Activated CD4-positive, alpha-beta T cell treated with anti-CD3 and anti-CD28 coated beads, Interleukin-2, amount 10 ng/mL, durations not matched to agents 24 days and 14 days (primary cell): ENCODE measurements at places on chromosomes 6 and 20. TPM values are rescaled to one million over a fixed set of nuclear protein-coding genes. Genes with fewer than 3 reads are reported as not detected.

DNA sequence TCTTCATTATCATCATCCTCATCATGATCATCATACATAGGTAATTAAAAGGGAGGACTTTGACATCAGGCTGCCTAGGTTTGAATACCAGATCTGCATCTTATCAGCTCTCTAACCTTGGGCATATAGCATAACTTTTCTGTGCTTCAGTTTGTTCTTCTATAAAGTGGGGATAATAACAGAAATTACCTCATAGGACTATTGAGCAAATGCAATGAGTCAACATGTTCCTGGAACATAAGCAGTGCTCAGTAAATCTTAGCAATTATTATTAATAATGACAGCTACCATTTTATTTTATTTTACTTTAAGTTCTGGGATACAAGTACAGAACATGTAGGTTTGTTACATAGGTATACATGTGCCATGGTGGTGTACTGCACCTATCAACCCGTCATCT is 7.2 kb downstream of the C20orf202 start:
- DNase-seq, result no peak

DNA sequence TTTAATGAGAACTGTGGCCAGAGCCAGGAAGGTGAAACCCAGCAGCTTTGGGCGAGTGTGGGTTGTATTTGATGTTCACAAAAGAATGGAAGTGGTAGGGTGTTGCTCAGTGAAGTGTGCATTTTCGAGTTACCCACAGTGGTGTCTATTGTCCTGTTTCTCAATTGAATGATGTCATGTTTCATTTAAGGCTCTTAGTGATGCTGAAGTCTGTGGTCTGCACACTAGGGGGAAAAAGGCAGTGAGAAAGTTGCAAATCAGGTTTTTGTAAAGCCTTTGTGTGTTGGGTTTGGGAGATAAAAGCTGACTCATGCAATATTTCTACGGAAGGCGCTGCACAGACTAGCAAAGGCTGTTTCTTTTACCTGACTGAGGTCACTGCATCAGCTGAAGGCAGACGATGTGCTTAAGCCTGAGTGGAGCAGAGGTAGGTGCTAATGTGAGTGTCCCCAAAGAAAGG is 121.1 kb downstream of the PLEKHG1 start:
- DNase-seq, result no peak

The PDE10A gene
- total RNA-seq, result not detected in 2 replicates

- DNase-seq, result peak; percentile 96
Observed at GRCh38 chr6:29723262-29723665, at the start of gene HLA-F. Gene HLA-F (plus strand): TSS chr6:29723434. CDS start chr6:29723464, 30 bp downstream.

- DNase-seq, result no peak
Observed at GRCh38 chr6:46012834-46013233, 2.8 kb downstream of the CLIC5 start.

- DNase-seq, result no peak
Observed at GRCh38 chr6:80728101-80728750, 621.8 kb downstream of the BCKDHB start.

DNA sequence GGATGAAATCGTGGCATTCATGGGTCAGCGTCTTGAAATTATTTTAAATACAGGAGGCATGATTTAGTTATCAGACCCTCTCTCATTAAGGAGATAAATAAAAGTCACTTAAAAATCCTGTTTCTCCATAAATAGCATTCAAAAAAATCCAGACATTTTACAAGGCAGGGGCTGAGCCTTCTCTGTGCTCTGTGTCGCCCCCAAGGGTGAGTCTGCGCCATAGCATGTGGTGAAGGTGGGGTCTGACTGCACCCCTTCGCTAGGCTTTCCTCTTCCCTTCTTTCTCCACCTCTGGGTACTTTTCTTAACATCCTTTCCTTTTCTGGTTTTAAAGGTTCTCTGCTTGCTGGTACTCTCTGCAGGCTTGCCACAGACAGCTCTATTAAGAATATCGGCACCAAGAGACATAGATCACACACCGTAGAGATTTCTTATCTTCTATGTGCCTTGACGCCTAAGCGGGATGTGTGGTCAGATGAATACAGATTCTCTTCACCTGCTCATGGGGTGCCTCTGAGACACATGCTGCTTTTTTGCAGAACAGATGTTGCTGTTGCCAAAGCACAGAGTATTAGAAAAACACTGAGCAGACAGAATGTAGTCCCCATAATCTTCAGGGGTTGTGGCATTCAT is 20.1 kb upstream of the FAM209A start:
- peak; percentile 73 for DNase-seq

The BFSP1 gene
- total RNA-seq, result 0.33 and 0.43 TPM in 2 replicates

GRCh38 chr20:58244517-58245030 is 16.1 kb upstream of the ANKRD60 start:
- DNase-seq, result no peak
